Transverse colon (tissue), 4 donors: ENCODE measurements at places on chromosomes 12 and 14. TPM values are rescaled to one million over a fixed set of nuclear protein-coding genes. Genes with fewer than 3 reads are reported as not detected.

Gene BDKRB2
- total RNA-seq = 2.6 TPM

DNA sequence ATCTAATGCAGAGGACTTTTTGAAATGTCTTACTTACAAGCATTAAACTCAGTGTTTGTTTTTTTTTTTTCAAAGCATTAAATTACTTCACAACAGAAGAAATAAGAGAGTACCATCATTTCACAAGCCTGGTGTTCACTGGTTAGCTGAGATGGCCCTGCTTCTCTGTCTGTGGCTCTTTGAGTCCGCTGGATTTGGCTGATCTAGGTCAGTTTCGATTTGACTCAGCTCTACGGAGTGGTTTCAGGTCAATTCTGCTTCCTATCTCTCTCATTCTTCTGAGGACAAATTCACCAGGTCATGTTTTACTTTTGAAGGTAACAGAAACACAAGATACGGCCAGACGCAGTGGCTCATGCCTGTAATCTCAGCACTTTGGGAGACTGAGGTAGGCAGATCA, 1066.1 kb downstream of the FLRT2 start:
- DNase-seq = no peak
- H3K4me1 ChIP-seq = no peaks in the 10 kb centered on the region
- no peak overlapping the region for H3K27ac ChIP-seq

DNA sequence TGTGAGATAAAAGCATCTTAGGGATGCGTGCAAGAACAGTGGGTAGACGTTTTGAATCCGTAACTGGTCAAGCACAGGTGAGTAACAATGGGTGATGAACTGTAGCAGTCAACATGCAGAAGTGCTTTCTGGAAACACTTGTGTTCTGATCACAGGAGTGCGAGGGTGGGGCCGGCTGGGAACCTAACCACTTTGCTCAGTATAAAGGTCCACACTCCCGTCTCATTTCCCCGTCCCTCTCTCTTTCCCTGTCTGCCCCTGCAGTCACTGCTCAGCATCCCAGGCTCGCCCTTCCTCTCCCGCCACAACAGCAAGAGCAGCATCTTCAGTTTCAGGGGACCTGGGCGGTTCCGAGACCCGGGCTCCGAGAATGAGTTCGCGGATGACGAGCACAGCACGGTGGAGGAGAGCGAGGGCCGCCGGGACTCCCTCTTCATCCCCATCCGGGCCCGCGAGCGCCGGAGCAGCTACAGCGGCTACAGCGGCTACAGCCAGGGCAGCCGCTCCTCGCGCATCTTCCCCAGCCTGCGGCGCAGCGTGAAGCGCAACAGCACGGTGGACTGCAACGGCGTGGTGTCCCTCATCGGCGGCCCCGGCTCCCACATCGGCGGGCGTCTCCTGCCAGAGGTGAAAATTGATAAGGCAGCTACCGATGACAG, 127.1 kb downstream of the FIGNL2 start:
- no peaks in the 10 kb centered on the region for H3K4me1 ChIP-seq
- H3K27me3 ChIP-seq = peaks cover 21% of the 10 kb centered on the region
- no peak overlapping the region for H3K27ac ChIP-seq
- peak overlapping the region; percentile 2 for H3K4me3 ChIP-seq

DNA sequence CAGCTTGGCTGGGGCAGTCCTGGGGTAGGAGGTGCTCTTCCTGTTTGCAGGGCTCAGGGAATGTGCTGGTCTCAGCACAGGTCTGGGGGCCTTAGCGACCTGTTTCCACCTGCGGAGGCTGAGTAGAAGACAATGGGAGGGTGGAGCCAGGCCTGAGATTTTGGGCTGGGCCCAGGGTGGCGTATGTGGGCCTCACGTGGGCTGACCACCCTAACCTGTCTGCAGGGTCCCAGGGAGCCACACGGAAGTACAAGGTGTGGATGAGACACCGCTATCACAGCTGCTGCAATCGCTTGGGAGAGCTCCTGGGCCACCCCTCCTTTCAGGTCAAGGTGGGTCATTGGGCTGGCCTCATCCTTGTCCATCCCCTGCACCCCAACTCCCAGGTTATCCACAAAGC, 1.1 kb downstream of the NOC4L start:
- H3K27ac ChIP-seq = peak overlapping the region; percentile 88
- DNase-seq = no peak
- no peaks in the 10 kb centered on the region for H3K36me3 ChIP-seq

Gene HPD
- not detected for total RNA-seq

DNA sequence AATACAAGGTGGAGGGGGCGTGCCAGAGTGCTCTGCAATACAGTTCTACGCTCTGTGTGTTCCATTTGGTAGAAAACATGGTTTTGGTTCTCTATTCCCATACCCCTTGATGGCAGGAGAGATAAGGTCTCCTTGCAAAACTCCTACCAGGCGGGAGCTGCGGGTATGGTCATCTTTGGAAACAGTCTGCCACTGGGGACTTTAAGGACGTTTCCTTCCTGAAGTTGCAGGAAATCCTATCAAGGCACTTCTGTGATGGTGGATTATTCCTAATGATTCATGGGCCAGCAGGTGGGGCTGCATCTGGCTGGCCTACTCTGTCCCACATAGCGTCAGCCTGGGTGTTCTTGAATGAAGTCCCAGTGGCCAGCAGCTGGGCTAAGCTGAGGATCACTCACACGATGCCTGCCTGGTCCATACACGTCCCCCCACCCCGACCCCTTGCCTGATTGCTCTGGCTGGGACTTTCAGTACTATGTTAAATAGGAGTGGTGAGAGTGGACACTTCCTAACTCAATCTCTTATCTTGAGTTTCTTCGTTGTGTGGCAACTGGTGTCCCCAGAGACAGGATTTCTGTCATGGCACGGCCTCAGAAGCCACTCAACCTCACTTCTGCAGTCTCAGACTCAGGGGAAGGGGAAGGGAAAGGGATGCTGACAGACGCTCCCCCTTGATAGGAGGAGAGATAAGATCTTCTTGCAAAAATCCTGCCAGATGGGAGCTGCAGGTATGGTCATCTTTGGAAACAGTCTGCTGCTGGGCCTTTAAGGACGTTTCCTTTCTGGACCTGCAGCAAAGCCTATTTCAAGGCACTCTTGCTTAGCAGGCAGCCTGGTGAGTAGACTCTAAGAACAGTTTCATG, 61.0 kb upstream of the FKBP4 start:
- no peaks in the 10 kb centered on the region for H3K4me1 ChIP-seq
- H3K27me3 ChIP-seq = peaks cover 5% of the 10 kb centered on the region
- no peaks in the 10 kb centered on the region for H3K36me3 ChIP-seq
- H3K27ac ChIP-seq = no peak overlapping the region
- DNase-seq = no peak
- no peak overlapping the region for H3K4me3 ChIP-seq
